ENCODE measurements at places on chromosomes 6 and 20.

- no peak for DNase-seq
Measured at GRCh38 chr6:112214739-112215269, 39.6 kb downstream of the LAMA4 start.

DNA sequence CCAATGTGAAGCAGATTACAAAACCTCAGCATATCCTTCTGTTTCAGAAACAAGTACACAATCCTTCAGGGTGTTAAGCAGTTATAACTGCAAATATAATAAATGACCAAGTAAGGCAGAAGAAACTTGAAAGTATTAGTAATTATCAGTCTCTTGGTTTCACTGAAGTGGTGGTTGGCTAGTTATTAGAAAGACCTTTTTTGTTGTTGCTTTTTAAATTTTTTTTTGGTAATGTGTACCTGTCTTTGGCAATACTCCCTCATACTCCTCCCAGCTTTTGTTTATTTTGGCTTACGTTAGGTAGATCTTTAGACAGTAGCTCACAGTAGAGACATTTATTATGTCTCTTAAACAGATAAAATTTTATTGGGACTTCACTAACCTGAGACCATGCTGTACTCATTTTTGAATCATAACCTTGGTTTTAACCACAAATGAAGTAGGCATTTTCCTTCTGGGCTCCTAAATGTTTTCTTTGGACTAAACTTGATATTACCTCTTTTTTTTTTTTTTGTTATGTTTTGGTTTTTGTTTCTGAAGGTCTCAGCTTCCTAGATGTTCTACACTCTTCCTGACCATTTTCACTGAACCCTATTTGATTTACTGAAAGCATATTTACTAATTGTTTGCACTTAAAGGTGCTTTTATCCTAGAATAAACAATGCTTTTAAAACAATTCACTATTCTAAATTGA, 6.4 kb downstream of the CD2AP start:
- no peak for DNase-seq

DNA sequence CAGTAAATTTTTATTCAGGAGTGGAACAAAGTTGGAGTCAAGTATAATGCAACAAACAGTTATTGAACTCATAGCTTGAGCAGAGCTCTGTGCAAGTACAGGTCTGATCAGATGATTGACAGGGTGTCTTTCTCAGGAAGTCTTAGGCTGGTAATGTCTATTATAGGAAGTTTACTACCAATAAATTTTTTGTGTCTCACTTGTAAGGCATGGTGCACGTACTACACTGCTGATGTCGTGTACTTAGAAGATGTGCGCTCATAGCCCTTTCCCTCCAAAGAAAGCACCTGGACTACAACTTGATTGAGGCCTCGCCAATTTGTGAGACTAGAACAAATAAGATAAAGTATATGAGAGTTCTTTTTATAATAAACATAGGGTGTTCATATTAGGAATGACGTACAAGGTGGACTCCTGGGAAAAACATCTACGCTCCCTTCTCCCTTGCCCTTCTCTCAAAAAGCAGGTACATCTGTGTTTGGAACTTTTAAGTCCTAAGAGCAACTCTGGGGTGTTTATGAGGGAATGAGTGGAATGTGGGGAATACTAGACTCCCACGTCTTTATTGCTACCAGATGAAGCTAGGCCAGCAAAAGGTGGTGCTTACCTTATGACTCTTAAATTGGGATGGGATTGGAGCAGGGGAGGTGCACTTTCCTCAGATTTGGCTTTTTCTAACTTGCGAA, 1.5 kb downstream of the NDUFAF5 start:
- no peak for DNase-seq

DNA sequence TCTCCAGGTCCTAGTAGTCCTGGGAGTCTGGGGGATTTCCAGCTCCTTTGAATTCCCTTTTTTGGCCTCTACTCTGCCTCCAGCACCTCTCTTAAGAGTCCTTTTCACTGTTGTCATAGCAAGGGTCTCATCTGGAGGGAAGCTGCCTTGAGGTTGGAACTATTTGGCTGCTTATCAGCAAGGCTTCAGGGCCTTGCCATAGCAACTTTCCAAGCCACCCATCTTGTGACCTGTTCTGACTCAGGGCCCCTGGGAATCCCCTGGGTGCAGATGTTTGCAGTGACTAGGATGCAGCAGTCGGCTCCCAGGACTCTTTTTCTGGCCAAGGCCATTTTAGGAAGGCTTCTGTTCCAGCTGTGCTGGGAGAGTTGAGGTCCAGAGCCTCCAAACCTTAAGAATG, 12.4 kb downstream of the PKIG start:
- DNase-seq, result no peak

DNA sequence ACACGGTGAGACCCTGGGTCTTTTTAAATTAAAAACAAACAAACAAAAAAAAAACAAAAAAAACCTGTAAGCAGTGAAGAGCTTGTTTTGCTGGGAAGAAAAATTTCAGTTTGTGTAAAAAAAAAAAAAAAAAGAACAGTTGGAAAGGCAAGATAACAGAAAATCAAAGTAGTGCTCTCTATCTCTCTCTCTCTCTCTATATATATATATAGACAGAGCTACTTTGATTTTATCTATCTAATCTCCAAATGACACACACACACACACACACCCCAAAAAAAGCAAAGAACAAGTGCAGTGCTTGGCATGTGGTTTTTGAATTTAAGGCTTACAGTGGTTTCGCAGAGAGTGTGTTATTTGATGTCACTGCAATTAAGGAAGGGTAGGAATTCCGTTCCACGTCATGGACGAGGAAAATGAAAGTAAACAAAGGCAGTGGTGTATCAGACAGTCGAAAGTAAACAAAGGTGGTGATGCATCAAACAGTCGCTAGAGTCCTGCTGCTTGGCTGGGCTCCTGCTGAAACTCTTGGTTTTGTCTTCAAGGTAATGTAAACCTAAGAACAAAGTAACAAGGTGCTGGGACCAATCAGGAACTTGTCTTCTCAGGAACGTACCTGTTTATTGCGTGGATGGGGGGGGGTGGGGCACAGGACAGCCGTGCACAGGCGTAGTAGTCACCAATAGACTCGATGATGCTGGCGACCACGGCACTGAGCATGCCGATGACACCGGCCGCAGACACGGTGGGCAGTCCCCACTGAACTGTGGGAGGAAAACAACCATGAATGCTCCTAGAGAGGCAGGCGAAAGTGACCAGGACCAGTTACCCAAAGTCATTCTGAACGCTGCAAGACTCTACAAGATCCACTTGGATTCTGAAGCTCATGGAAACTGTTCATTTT, 131.8 kb downstream of the SLC23A2 start:
- DNase-seq, result no peak

GRCh38 chr6:107154131-107154800, 39.0 kb upstream of the BEND3 start:
- DNase-seq, result no peak

DNA sequence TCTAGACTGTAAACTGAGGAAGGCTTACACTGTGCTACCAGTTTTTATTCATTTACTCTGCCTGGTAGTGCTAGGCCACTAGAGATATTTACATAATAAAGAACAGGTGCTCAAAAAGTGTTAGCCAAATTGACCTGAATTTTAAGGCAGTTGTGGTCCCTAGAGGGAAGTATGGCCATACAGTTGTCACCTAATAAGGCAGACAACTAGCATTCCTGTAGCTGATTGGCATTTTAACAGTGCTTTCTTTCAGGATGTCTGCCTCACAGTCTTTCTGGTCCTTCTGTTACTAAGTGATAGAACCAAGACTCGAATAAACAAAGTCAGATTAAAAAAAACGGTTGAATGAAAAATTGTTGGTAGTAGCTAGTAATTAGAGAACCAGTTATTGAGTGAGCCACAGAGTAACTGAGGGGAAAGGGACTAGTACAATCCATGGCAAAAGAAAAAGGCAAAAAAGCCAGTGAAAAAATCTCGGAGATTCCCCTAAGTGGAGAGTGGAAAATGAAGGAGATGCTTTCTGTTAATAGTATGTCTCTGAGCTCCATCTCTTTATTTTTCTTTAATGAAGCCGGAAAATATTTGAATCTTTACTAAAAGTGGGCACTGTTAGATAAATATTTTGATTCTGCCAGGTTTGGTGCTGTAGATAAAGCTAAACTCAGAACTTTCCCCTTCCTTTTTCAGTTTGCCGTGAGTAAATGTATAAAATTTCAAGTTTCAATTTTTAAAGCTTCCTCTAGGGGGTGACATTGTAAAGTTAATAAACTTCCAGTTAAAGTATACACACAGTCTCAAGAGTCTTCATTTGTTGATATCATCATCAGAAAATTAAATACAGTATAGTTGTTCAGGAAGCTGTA, 9.1 kb downstream of the VTA1 start:
- DNase-seq, result no peak

DNA sequence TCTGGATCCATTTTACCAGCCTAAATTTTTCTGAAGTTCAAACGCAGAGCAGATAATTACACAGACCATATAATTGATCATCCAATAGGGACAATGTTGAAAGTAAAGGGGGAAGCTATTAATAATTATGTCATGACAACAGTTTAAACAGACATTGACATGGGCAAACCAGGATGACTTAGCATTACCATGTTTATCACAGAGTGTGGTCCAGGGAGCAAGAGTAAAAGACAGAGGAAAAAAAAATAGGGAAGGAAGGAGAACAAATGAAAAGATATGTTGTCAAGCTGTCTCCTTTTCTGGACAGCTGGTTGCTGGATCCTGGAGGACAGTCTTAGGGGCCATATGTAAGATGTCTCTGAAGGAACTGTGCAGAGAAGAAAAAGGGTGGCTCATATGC, 69.4 kb upstream of the FBXL4 start:
- no peak for DNase-seq

DNA sequence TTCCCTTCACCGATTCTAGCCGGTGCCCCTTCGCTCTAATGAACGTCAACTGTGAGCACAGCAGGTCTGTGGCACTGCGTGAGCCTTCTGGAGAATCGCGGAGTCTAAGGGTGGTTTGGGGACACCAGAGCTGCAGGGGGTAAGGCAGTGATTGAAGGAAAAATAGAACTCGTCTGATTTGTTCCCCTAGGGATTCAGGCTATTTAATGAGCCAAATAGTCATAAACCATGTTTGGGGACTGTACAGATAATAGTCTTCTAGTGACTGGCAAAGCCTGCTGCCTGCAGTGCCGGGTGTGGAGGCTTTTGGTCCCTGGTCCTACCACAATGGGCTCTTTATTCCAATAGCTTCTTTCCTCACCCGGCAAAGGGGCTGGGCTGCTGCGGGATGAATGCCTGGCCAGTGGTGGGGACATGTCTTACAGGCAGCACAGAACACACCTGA, 11.1 kb upstream of the NTSR1 start:
- DNase-seq, result no peak

DNA sequence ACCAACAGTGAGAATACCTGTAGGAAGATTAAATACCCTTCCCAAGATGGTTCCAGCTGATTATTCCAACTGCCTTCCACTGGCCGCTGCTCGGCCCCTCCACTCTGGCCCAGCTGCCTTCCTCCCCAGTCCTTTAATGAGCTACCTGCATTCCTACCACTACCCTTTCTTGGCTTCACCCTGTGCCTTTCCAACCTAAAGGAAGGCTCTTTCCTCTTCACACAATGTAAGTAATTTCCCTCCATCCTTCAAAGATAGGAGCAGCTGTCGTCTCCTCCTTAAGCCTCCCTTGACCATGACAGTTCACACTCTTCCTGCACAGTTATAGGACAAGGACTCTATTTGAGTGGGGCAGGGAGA, 16.2 kb upstream of the SNX9 start:
- no peak for DNase-seq

DNA sequence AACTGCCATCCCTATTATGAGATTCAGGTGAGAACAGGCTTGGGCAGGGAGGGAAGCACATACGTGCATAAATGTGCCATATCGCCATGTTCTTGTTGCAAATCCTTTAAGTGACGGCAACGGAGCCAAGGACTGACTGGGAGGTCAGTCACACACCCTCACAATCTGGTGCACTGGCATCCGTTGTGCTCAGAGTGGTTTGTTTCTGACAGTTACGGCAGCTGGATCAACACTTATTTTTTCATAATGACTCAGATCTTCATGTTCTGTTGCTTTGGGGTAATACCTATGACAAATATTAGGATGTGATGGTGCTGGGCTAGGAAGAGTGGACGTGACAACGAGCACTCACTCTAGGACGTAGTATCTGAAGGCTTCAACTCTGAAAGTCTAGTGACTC, 56.2 kb upstream of the PREP start:
- no peak for DNase-seq

DNA sequence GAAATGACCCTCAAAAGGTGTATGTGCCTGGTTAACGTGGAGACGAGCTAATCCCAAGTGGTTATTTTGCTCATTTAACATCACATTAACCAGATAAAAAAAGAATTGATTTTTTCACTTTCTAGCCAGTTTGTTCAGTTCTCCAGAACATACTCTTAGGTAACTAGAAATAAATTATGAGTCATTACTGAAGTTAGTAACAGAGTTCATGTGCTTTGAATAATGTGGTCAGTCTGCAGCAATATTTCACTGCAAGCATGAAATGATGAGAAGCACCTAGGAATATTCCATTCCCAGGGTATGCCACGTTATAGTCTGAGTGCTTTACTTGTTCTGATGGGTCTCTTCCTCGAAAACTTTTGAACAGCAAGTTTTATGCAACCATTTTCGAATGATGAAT, 138.3 kb upstream of the INSM1 start:
- no peak for DNase-seq

DNA sequence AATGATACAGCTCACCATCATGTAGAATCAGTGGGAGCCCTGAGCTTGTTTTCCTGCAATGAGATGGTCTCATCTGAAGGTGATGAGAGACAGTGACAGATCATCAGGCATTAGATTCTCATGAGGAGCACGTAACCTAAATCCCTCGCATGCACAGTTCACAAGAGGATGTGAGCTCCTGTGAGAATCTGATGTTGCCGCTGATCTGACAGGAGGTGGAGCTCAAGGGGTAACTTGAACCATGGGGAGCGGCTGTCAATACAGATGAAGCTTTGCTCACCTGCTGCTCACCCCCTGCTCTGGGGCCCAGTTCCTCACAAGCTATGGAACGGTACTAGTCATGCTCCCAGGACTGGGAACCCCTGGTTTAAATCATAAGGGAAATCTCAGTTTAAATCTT, 89.2 kb downstream of the THBS2 start:
- no peak for DNase-seq

- DNase-seq, result no peak
Measured at GRCh38 chr6:151034825-151035781, 169.6 kb downstream of the MTHFD1L start.

GRCh38 chr6:7148100-7148822, 40.5 kb downstream of the RREB1 start:
- no peak for DNase-seq
